ENCODE measurements at places on chromosomes 6 and 20.
A peak's percentile ranks its signal among the peaks of the same experiment; 100 is the strongest.

DNA sequence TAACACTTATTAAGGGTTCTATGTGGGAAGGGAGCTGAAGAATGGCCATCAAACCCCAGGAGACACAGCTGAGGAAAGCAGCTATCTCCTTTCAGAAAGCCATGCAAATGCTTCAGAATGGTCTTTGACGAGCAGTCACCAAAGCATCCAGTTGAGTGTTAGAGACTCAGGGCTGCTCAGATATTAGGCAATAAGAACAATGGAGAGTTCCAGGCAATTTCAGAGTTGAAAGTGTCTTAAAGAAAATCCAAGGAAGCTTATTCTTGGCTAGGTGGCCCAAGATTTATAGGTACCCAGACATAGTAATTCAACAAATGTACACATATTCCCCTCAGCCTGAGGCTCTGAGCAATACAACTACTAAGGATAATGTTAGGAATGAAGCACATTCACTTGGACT, 180.1 kb upstream of the SOX4 start:
- no peak for ATAC-seq

GRCh38 chr6:106170030-106170791, 84.1 kb downstream of the PRDM1 start:
- no peak for ATAC-seq

- no peak for ATAC-seq
Observed at GRCh38 chr6:44094403-44095242, 32.6 kb downstream of the MRPL14 start.

DNA sequence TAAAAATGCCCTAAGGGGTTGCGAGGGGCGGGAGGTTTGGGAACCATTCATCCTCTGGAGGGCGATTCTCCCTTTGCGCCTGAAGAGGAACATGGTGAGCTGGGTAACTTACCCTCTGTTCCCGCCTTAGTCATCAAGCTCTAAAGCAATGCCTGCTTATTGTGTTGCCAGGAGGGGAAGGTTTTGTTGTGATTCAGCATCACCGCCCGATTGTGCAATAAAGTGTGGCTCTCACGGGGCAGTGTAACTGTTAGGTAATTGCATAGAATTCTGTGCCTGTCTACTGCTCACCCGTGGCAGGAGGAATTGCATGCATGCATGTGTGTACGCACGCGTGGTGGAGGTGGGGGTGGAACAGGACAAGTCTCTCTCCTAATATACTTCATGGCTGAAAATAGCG, 95.5 kb upstream of the AGPAT4 start:
- peak; percentile 94 for ATAC-seq

Measured in esophagus mucosa (tissue), 1 donor.